ENCODE measurements at places on chromosomes 13 and 19. TPM values are rescaled to one million over a fixed set of nuclear protein-coding genes. Genes with fewer than 3 reads are reported as not detected.

The C19orf81 gene
- total RNA-seq: 10.4 TPM

DNA sequence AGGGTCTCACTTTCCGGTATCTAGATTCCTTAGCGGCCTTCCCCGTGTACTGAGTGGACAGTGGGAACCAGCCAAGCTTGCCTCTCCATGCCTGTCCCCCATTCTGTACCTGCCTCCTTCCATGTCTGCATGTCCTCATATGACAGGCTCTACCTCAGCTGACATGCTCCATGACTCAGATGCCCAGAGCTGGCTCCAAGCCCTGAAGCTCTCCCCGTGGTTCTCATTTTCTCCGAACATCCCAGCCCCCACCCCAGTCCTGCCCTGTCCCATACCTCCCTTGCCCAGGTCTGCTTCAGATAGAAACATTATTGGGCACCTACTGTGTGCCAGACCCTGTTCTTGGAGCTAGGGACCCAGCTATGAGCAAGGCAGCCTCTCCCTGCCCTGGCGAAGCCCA, 17.1 kb upstream of the SHFL start:
- no peak for DNase-seq

- DNase-seq: no peak
Observed at GRCh38 chr19:17606590-17607185, 51.2 kb downstream of the COLGALT1 start.

The C1QTNF9 gene
- total RNA-seq: not detected

GRCh38 chr19:10501971-10502523, 1.1 kb downstream of the KEAP1 start:
- peak; percentile 56 for DNase-seq

The AKT1S1 gene
- 23.7 TPM for total RNA-seq

- DNase-seq: no peak
Observed at GRCh38 chr13:87207280-87208003, 463.7 kb upstream of the SLITRK5 start.

DNA sequence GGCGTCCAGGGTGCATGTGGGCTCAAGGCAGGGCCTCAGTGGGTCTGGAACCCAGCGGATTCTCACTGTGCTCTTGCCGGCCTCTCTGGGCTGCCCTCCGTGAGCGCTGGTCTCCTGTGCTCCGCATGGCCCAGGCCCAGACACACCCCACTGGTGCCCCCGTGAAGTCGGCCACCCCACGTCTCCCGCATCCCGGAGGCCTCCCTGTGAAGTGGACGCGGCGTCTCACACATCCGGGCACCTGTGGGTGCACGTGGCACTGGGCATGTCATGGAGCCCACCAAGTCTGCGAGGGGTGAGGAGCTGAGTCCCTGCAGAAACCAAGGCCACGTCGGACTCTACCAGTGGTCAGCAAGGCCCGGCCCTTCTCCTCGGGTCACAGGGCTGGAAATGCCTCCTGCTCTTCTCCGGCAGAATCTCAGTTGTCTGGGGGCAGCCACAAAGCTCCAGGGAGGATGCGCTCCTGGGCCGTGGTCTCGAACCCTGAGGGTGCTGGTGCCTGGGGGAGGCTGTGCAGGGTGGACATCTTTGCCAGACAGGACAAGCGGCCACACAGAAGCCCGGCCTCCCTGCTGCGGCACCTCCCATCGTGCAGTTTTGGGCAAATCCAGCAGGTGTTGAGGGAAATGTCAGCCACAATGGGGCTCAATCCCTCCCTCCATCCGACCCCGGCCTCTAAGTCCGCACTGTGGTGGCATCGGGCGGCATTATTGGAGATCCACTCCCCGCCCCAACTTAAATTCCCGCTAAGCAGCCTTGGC, 2.2 kb downstream of the C13orf46 start:
- peak; percentile 4 for DNase-seq

DNA sequence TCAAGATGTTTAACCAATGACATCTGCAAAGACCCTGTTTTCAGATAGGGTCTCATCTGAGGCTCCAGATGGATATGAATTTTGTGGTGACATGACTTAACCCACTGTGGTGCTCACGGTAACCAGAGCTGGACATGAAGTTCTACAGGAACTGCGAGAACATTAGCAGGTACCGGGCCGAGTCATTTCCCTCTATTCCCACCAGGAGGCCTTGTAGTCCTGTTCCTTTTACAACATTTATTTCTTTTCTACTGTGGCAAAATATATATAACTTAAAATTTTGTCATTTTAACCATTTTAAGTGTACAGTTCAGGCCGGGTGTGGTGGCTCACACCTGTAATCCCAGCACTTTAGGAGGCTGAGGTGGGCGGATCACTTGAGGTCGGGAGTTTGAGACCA, 7.6 kb upstream of the TSPAN16 start:
- peak; percentile 23 for DNase-seq

The ANGPTL8 gene
- total RNA-seq: not detected

GRCh38 chr13:98944336-98944735, 33.5 kb downstream of the DOCK9 start:
- no peak for DNase-seq

Measured in glutamatergic neuron (in vitro differentiated cells).